ENCODE measurements at places on chromosomes 12 and 14.

GRCh38 chr12:93144109-93144508 is 215.0 kb upstream of the EEA1 start:
- DNase-seq: no peak

- no peak for DNase-seq
Measured at GRCh38 chr12:63978519-63978918, 134.0 kb downstream of the SRGAP1 start.

GRCh38 chr14:28407031-28407825 is 359.4 kb upstream of the FOXG1 start:
- no peak for DNase-seq

GRCh38 chr12:98355322-98355721 is 160.1 kb upstream of the TMPO start:
- no peak for DNase-seq

GRCh38 chr12:64665514-64665913 is 55.2 kb downstream of the RASSF3 start:
- no peak for DNase-seq

GRCh38 chr12:116480210-116480810 is 78.9 kb upstream of the MAP1LC3B2 start:
- no peak for DNase-seq

GRCh38 chr12:67674417-67674816 is 25.9 kb downstream of the DYRK2 start:
- DNase-seq: no peak

DNA sequence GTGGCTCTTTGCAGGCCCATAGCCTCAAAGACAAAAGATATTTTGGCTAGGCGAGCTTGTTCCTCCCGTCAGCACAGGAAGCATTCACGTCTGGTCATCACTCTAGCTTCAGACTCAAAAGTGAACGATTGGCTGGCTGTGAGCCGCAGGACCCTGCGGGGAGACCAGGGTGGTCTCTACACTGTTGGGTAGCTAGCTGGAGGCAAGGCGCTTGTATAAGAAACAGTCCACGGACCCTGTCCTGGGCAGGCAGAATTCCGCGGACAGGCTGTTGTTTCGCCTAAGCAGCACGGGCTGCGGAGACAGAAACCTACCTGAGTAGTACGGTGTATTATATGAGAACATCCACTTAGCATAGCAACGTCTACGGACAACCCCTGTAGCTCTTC is 29.6 kb downstream of the WBP11 start:
- peak; percentile 47 for DNase-seq

DNA sequence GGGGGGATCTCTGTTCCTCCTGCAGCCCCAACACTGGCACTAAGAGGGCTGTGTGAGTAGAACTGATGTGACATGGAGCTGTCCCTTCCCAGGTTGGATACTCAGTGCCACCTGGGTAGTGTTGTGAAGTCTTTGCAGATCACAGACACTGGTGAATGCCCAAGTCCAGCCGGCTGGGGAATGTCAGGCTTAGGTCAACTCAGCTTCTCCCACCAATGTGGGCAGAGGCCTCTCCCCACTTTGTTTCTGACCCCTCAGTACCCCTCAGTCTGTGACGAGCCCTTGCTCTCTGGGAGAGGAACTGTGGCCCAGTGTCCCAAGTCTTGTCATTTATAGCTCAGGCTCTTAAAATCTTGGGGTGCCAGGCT is 11.3 kb downstream of the SLC25A29 start:
- DNase-seq: no peak

DNA sequence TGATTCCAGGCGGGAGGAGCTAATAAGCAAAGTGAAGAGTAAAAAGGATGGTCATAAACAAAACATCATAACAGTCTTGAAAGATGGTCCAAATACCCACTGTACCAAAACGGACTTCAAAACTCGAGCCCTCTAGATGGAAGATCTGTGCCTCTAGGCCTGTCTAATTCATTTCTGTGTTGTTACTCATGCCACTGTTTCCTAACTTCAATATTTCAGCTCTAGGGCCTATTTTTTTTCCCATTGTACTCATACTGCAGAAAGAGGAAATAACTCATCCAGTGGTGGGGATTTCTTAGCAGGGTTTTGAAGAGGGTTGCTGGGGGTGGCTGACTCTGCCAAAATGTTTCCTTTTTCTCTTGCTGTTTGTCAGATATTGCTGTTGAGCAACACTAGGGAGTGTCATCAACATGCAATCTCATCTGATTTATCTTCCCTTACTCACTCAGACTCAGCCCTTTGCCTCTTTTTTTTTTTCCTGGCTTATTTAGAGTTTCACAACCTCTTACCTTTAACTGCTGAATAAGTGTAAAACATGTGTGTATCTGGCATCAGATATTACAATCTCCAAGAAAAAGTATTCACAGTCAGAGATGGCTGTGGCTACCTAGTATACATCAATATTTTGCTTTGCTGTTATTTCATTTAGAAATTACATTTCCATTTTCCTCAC is 189.6 kb downstream of the DUSP6 start:
- no peak for DNase-seq

DNA sequence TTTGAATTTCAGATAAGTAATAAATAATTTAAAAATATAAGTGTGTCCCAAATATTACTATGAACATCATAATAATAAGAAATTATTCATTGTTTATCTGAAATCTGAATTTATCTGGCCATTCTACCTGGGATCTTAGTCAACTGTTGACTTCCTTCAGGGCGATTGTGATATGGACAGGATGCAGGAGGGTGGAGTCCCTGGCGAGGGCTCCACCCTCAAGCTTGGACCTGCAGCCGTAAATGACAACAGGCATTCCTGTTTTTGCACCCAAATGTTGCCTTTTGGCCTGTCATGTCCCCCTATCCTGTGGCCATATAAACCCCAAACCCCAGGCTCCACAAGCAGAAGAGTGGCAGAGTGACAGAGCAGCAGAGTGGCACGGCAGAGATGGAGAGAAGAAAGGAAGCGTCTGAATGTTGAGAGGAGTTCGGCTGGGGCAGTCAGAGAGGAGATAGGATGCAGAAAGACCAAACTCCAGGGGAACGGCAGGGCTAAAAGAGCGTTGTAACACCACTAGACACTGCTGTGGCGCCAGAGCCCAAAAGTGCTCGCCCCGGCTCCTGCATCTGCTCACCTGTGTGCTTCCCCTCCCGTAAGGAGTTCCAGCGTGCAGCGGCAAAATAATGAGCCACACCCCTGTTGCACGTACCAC is 39.4 kb upstream of the FUT8 start:
- no peak for DNase-seq

DNA sequence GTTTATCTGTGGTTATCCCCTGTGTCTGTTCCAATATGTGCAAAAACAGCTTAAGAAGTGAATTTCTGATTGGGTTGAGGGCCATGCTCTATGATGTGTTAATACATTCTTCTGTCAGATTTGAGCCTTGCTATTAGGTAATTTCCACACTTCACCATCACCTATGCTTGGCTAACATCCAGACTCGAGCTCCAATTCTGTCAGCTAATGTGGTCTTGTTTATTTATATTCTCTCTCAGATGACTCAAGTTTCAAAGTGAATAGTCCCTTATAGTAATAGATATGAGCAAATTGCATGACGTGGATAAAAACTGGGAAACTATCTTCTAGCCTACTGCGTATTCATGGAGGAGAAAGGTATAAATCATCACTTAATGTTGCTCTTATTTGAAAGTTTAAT is 451.3 kb downstream of the SNAPC1 start:
- DNase-seq: no peak

GRCh38 chr14:68547305-68548193 is 245.3 kb downstream of the ZFP36L1 start:
- DNase-seq: no peak

DNA sequence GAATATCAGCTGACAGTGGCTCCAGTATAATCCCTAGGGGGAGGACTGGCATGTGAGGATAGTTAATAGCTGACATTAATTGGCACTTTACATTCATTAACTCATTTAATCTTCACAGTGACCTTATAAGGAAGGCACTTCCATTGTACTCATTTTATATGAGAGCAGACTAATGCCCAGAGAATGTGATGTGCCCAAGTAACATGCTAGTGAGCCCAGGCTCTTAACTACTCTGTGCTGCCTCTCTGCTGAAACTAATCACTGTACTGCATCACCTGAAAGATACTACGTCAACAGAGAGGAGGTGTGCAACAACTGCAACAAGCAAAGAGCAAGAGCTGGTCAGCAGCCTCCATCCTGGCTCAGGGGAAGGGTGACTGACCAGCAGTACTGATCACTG is 40.1 kb downstream of the GALNT4 start:
- DNase-seq: no peak

- DNase-seq: no peak
Measured at GRCh38 chr12:40376533-40377267, 151.9 kb downstream of the LRRK2 start.

- no peak for DNase-seq
Measured at GRCh38 chr12:75715323-75715644, 203.9 kb upstream of the KRR1 start.

- DNase-seq: no peak
Measured at GRCh38 chr14:35247777-35248475, 44.3 kb upstream of the PSMA6 start.

- no peak for DNase-seq
Measured at GRCh38 chr12:79521576-79521975, 169.2 kb downstream of the PAWR start.

DNA sequence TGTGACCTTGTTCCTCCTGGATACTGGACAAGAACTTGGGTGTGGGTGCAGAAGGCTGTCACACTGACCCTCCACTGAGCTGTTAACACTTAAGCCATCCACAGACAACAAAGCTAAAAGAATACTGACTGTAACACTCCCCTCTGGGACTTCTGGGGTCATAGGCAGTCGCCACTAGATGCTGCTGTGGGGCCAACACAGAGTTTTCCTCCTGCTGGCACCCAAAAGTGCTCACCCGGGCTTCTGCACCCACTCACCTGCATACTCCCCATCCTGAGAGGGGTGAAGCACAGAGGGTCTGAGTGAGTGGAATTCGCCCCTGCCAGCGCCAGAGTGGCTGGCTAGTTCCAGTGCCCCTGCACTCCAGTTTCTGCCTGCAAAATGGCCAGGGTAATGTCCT is 422.4 kb upstream of the LMO3 start:
- no peak for DNase-seq

GRCh38 chr14:101505236-101505970 is 55.9 kb upstream of the DIO3 start:
- no peak for DNase-seq

- no peak for DNase-seq
Measured at GRCh38 chr12:28958553-28959195, 190.4 kb upstream of the FAR2 start.

- no peak for DNase-seq
Measured at GRCh38 chr12:3913278-3913677, 40.1 kb upstream of the PARP11 start.

DNA sequence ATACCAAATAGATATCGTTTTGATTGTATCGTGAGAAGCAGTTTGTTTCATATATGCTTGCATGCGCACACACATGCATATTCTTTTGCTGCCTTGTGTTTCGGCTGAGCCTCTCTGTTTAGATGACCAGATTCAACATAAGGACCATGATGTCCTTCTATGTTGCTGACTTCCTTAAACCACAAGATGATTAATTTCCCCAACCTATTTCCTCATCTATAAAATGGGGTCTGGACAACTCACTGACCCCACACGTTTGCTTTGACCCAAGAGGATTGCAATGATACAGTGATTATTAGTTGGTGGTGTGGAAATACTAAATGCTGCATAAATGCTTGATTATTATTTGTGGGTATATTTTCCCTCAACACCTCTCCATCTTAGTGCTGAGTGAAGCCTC is 16.8 kb upstream of the FOS start:
- no peak for DNase-seq

DNA sequence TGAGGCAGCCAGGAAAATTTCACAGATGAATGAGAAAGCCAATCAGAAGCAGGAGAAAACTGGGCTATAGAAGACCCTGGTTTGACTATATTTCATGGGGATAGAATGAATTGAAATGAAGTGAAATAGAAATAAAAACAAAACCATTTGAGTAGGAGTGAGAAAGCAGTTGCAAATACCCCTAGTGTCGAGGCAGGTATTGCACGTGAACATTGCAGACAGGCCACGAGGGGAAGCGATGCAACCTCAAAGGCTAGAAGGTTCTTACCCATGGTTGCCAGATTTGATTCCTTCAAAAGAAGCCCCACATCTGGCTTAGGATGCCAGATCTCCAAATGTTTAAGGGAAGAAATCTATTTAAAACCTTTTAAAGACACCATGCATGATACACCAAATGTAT is 648.9 kb downstream of the VRK1 start:
- no peak for DNase-seq

DNA sequence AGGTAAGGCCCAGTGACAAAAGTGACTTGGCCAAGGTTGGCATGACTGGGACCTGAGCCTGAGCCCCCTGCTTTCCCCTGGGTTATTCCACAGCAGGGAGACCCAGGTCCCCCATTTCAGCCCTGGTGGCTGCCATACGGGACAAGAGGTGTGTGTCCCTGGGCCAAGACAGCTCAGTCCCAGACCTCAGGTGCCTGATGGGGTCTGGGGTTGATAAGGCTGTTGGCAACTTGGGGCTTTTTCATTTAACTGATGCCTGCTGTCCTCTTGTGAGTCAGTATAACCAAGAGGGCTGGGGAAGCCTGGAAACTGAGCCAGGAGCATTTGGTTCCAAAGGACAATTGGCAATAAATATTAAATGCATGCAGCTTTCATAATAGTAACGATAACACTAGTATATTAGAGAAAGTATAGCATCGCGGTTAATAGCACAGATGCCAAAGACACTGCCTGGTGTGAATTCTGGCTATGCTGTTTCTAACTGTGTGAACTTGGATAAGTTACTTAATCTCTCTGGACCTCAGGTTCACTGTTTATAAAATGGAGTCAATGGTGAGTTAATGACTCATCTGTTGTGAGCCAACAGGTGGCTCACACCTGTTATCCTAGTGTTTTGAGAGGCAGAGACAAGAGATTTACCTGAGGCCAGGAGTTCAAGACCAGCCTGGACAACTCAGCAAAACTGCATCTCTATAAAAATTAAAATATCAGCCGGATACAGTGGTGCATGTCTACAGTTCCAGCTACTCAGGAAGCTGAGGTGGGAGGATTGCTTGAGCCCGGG is 898 bp downstream of the SDSL start:
- DNase-seq: no peak

DNA sequence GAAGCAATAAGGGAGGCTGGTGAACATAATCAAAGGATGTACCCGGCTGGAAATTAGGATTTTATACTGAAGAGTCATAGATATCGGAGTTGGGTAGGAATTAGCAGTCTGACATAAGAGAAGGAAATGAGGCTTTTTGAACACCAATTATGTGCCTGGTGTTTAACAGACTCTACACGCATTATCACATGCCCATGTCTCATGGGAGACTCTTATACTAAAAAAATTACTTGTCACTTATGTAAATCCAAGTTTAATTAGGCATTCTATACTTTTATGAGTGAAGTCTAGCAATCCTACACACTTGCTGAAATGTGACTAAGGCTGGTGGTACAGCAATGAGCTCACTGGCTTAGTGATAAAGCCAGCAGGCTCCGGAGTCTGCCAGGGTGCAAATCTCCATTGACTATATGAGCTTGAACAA is 93.5 kb downstream of the NUAK1 start:
- no peak for DNase-seq

- no peak for DNase-seq
Measured at GRCh38 chr12:71218616-71219015, 60.8 kb upstream of the TSPAN8 start.

GRCh38 chr12:24600996-24601395 is 347.9 kb downstream of the BCAT1 start:
- DNase-seq: no peak

Data from activated naive CD4-positive, alpha-beta T cell (primary cell).